Activated T-helper 9 cell treated with anti-CD3 and anti-CD28 coated beads, Interleukin-2, amount 50 U/mL, for 16 hours (primary cell): ENCODE measurements at places on chromosomes 11 and 22.
A peak's percentile ranks its signal among the peaks of the same experiment; 100 is the strongest.

DNA sequence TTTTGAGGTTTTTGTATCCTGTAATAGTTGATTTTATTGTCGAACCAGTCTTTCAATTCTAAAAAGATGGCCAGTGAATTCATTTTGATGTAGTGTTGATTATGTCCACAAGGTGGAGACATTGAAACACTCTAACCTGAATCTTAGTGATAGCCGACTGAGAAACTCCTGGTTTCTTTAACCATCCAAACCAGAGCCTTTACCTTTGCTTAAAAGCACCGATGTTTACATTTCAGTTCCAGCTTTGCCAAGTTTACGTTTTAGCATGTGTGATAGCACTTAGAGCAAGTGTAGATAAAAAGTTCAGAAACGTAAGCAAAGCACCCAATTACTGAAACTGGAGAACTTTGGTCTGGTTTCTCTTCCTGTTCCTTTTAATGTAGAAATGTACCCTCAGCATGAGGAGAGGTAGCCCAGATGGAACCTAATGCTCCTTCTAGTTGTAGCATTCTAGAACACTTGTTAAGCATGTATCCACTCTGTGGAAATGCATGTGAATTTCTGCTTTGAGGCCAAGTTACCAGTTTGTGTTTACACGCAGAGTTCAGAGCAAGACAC lies 208.6 kb downstream of the DBX1 start:
- no peak for DNase-seq

- DNase-seq, result no peak
These were observed 65.6 kb downstream of the SHANK2 start for GRCh38 chr11:71186806-71187205.

DNA sequence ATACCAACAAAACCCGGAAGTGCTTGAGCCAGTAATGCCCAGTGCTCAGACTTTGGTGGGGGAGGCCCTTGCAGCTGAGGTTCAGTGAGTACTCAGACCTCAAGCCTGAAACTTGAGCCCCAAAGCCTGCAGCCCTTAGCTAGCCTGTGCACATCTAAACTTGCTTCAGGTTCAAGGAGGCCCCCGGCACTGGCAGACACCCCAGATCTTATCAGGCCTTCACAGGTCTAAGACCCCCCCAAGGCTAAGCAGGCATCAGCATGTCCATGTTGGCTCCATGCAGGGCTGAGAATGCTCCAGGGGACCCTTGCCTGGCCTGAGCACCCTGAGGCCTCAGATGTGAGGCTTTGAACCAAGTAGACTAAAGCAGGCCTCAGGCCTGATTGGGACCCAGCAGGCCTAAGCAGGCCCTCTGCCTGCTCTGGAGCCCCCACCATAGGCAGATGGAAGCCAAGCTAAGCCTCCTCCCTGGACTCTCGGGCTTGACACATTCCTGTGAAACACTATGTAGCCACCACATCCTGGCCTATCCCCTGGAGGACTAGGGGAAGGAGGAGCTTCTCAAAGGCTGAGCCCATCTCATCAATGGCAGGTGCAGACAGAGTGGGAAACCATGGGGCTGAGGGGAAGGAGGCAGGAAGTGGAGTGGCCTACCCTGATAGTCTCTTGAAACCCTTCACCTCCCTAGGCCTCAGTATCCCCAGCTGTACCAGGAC lies 1.2 kb upstream of the CASTOR1 start:
- DNase-seq, result no peak

DNA sequence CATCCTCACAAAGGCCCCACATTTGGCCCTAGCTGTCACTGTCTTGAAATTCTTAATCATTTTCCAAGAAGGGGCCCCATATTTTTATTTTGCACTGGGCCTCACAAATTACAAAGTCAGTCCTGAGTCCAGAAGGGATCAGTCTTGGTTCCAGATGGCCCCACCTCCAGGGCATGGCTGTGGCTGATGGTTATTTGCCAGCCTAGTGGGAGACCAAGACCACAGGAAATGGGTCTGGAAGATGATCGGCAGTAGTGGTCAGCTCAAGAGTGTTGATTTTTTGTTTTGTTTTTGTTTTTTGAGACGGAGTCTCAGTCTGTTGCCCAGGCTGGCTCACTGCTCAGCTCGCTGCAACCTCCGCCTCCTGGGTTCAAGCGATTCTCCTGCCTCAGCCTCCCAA lies 47.1 kb upstream of the EMID1 start:
- DNase-seq, result no peak

DNA sequence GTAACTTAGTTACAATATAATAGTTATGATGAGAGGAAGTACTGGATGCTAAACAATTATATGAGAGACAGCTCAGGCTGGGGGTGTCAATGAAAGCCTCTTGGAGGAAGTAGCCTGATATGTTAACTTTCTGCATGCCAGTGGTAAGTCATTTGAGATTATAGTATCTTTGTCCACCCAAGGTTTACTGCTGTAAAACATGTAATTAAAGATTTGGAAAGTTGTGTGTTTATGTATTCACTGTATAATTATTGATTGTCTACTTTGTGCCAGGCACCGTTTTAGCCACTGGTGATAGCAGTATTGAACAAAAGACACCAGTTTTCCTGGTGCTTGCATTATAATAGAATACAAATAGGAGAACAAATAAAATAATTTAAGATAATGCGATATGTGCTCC lies 624 bp upstream of the DNAJB7 start:
- no peak for DNase-seq

DNA sequence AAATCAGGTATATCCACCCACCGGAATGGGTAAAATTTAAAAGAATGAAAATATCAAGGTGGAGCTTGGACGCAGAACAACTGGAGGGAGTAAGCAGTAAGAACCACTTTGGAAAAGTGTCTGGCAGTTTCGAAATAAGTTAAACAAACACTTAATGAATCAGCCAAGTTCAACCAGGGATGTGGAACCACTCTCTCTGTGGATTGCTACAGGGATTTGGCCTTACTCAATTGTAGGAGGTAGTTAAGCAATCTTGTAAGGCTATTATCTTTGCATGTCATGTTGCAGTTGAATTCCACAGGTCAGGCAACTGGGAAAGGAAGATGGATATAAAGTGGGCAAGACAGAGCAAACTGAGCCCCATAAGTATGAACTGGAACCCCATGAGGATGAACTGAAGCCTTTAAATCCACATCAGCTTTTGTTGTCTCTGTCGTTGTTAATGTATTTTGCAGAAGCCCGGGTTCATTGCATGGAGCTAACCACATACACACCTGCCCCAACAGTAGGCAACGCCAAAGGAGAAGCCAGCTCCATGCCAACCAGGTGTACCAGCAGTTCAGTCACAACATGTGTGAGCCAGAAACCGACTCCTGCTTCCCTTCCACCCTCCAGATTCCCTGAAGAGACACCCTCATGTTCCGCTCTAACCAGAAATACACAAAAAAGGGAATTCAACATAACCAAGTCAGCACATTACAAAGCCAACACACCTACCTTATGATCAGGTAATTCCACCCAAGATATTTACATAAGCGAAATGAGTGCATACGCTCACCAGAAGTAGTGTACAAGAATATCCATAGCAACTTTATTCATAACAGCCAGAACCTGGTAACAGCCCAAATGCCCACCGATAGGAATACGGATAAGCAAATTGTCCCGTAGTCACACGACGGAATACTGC lies 8.0 kb upstream of the SLC43A3 start:
- DNase-seq, result no peak

DNA sequence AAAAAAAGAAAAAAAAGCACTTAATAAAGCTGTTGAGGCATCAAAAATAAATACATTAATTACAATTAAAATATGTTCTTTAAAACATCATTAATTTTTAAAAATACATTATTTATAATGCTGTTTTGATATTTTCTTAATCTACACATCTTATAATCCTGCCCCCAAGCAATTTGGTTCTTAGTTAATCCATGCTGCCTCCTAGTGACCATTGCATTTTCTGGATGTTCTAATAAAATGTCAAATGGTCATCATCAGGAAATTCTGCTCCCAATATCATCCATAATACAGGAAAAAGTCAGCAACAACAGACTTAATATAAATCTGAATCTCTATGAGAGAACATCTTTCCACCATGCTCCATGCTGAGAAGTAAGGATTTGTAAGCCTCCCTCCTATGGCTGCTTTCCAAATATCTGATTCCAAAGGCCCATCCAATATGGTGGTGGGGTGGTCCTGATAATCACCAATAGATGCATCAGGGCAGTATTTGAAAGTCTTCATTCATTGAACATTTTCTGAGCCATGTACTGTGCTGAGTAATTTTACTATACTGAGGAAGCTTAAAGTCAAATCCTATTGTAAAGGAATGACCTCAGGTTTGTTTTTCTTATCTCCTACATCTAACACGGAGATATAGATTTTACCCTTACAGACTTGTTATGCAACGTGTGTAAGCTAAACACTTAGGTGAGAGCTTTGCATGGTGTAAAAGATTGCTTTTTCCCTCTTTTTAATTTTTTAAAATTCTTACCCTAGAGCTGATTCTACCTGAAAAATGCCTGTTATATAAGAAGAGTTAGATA lies 124.7 kb upstream of the BMAL1 start:
- no peak for DNase-seq

- DNase-seq, result no peak
These were observed 41.6 kb downstream of the ACER3 start for GRCh38 chr11:76902121-76903014.

GRCh38 chr22:33579448-33580093 lies 340.7 kb downstream of the LARGE1 start:
- DNase-seq, result no peak

DNA sequence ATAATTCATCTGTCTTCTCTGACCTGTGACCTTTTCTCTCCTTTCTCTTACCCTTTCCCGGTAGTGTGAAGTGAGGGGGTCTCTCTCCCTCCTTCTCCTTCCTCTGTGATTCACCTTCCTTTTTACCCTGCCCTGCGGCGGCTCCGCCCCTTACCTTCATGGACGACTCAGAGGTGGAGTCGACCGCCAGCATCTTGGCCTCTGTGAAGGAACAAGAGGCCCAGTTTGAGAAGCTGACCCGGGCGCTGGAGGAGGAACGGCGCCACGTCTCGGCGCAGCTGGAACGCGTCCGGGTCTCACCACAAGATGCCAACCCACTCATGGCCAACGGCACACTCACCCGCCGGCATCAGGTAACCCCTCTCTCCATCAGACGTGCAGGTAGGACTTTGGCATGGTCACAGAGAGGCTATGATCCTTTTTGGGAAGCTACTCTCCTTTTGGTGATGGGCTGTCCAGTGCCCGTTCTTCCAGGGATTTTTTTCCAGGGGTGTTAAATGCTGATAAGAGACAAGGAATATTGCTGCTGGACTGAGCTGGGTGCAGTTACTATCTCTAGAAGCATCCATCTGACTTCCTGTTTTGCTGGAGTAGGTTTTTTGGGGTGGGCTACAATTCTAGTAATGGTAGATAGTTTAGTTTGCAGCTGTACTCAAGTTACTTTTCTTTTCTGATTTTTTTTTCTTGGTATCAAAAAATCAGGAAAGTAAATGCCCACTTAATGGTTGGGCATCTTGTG lies 29.9 kb downstream of the CTNND1 start:
- no peak for DNase-seq

DNA sequence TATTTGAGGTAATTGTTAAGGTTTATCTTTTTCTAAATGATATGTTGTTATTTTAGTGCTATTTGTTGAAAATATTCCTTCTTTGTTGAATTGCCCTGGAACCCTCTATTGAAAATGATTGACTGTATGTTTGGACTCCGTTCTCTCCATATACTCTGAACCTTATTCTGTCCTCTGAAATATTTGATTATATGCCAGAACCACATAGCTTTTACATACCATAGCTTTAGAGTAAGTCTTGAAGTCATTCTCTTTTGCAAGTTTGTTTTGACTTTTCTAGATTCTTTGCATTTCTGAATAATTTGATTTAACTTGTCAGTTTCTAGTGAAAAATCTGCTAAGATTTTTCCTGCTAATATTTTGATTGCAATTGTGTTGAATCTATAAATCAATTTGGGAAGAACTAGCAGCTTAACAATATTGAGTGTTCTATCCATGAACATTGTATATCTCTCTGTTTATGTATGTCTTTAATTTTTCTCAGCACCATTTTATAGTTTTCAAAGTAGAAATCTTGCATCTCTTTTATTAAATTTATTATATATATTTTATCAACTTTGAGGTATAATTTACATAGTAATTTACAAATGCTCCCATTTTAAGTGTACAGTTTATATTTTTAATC lies 51.7 kb upstream of the PITPNB start:
- no peak for DNase-seq

GRCh38 chr22:17158568-17159503 lies at the start of gene HDHD5:
TSS of gene HDHD5 (minus strand) at chr22:17159277. CDS start at chr22:17159251, 26 bp downstream.
- peak; percentile 84 for DNase-seq

DNA sequence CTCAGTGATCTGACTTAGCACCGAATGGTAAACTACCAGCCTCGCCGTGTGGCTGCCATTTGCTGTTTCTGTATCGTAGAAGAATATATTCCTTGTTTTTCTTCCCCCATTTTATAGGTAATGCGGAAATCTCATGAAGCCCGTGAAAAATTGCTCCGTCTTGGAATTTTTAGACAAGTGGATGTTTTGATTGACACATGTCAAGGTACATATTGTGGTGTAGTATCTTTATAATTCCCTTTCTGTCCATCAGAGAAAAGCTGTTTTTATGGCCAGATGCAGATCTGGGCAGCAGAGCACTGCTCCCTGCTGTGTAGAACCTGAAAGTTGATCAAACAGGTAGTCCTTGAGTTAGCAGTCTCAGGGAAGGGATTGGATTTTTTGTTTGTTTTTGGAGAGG lies 13.4 kb downstream of the SAMM50 start:
- DNase-seq, result no peak

DNA sequence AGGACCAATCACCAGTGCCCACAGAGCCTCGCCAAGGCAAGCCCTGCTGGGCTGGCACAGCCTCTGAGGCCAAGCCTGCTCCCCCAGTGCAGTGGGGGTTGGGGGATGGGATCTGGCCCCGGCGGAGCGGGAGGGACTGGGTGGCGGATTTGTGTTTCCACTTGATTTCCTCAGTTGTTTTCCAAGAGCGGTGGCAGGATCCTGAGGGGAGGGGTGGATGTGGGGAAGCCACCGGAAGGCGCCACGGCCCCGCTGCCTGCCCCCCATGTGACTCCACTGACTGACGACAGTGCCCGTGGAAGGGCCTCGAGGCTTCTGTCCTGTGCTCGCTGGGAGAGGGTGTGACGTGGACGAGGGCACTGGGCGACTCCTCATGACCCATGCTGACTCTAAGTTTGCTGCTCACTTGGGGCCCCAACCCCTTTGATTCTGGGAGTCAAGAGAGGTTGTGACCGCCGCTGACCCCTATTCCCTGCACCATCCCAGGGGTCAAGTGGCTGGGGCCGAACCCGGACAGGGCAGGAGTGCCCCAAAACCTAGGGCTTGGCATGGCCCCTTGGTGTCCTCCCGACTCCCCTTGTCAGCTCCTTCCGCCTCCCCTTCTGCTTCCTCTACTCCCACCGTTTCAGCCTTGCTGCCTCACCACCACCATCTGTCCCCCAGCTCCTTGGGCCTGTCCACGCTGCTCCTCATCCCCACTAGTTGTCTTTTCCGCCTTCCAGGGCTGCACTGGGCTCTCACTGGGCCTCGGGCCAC lies 23.5 kb upstream of the PICK1 start:
- DNase-seq, result no peak
